Activated CD4-positive, alpha-beta memory T cell treated with anti-CD3 and anti-CD28 coated beads, Interleukin-2, amount 10 ng/mL, durations not matched to agents 7 days and 5 days (primary cell): ENCODE measurements at places on chromosomes 12 and 14.

DNA sequence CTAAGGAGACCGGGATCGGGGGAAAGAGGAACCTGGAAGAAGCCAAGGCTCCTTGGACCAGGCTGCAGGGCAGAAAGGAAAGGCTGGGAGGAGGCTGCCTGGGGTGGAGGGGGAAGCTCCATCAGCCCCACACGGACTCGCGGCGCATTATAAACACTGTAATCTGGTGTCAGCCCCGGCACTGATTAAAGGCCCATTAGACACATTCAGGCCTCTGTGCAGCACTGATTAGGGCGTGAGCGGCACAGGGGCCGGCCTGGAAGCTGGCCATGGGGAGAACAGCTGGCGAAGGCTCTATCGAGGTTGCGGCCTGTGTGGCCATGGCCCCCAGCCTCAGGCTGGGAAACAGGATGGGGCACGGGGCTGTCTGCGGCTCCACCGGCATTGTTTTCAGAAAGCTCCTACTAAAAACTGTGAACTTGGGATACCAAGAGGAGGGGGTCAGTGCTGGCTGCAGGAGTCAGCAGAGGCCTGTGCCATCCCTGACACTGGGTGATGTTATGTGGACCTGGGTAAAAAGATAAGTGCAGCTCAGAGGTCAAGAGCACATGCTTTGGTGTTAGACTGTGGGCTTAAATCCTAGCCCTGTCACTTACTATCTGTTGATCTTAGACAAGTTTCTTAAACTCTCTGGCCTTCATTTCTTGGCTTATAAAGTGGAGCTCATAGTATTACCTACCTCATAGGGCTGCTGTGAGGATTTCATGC is 10.6 kb downstream of the ACVRL1 start:
- no peak overlapping the region for H3K4me3 ChIP-seq
- no peaks in the 10 kb centered on the region for H3K36me3 ChIP-seq
- no peak overlapping the region for H3K27ac ChIP-seq
- H3K4me1 ChIP-seq, result no peaks in the 10 kb centered on the region

- peak overlapping the region; percentile 85 for H3K27ac ChIP-seq
- peaks cover 52% of the 10 kb centered on the region for H3K36me3 ChIP-seq
- peak overlapping the region; percentile 65 for H3K4me3 ChIP-seq
Observed at GRCh38 chr12:130796985-130797686, 41.9 kb downstream of the STX2 start.

GRCh38 chr14:68255693-68256178 is 436.2 kb downstream of the RAD51B start:
- H3K4me3 ChIP-seq, result no peak overlapping the region
- no peaks in the 10 kb centered on the region for H3K27me3 ChIP-seq
- DNase-seq, result no peak
- H3K4me1 ChIP-seq, result peaks cover 8% of the 10 kb centered on the region
- no peak overlapping the region for H3K27ac ChIP-seq

DNA sequence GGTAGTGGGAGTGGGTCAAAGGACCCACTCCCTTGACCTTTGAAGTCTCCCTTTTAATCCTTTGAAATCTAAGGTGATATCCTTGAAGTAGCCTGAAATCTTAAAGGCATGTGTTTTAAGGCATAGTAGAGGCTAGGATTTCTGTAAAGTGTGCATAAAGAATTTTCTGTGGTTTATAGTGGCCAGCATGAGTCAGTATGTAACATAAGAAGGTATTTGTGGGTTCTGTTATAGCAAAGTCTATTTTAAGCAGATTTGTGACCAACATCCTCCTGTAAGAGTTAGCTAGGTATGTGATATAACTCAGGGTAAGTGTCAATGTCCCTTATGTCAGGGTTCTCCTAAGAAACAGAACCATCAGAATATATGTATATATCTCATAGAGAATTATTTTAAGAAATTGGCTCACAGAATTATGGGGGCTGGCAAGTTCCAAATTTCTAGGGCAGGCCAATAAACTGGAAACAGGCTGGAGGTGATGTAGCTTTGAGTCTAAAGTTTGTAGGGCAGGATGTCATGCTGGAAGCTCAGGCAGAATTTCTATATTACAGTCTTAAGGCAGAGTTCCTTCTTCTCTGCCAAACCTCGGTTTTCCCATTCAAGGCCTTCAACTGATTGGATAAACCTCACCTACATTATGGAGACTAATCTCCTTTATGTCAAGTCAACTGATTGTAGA is 18.7 kb upstream of the EPYC start:
- no peak overlapping the region for H3K27ac ChIP-seq
- no peak overlapping the region for H3K4me3 ChIP-seq
- no peak for DNase-seq
- H3K36me3 ChIP-seq, result no peaks in the 10 kb centered on the region

DNA sequence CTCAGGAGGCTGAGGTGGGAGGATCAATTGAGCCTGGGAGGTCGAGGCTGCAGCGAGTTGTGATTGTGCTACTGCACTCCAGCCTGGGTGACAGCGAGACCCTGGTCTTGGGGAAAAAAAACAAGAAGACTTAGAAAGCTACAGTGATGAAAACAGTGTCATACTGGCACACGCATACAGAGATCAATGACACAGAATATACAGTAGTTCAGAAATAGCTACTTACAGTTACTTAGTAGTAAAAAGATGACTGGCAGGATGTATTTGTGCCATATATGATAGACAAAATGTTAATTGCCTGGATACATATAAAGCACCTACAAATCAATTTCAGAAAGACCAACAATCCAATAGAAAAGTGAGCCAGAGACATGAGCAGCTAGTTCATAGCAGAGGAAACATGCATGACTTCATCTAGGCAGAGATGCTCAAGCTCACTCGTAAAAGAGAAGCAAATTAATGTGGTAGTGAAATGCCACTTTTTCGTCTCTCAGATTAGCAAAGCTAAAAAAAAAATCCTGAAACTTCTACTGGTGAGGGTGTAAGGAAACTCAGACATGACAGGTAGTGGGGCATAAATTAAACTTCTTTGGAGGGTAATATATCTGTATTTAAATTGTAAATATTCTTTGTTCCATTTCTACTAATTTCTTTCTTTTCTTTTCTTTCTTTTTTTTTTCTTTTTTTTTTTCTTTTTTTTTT is 2.5 kb upstream of the ALDH2 start:
- H3K4me3 ChIP-seq, result no peak overlapping the region
- no peak for DNase-seq
- peaks cover 50% of the 10 kb centered on the region for H3K27me3 ChIP-seq
- H3K4me1 ChIP-seq, result peaks cover 14% of the 10 kb centered on the region
